Activated effector memory CD4-positive, alpha-beta T cell treated with anti-CD3 and anti-CD28 coated beads, Interleukin-2, amount 50 U/mL, for 16 hours (primary cell): ENCODE measurements at places on chromosomes 6 and 20.

GRCh38 chr6:1422290-1422689, 32.9 kb downstream of the FOXF2 start:
- DNase-seq: no peak

DNA sequence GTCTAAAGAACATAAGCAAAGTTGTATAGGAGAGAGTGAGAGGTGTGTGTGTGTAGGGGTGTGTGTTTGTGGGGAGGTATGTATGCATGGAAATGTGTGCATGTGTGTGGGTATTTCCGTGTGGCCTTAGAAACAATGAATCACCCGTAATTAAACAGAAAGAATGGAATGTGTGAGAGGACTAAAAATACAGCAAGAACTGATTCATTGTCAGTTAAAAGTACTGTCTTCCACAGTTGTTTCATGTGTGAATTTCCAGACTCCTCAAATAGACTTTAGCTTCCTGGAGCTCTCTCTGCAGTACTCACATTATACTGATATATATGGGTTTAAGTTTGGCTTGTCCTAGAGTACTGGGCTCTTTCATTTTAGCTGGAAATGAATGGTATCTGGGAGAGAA, 145.7 kb downstream of the RIMS1 start:
- DNase-seq: no peak

DNA sequence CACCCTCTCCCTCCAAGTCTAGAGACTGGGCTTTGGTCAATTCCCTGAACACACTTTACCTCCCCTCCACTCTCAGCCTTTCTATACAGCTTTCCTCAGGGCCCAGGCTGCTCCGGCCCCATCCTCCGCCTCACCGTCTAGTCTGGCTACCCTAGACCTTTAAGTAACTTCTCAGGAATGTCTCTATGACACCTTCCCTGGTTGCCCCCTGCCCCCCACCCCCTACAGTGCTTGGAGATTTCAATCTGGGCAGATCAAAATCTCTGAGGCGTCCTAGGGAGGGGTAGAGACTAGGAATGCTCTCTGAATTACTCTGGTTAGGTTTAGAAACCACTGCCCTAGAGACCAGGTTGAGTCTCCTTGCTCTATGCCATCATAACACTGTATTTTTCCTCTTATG, 6.1 kb downstream of the UBE2J1 start:
- no peak for DNase-seq

DNA sequence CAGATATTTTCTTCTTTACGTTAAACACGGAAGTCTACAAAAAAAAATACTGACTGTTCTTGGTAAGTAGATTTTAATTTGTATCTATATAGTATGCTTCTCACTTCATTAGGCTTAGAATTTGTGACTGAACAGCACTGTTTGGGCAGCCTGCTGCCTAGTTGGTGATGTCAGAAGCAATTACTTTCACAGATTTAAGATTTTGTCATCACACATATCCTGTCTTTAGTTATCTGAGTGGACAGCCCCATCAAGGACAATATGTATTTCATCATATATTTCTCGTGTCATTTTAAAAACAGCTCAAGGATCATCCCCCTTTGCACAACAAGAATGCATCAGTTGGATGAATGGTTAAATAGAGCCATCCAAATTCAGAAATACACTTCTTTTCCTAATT, 338.4 kb upstream of the CITED2 start:
- DNase-seq: no peak

- DNase-seq: no peak
Measured at GRCh38 chr20:38260378-38261053, at the start of gene KIAA1755. Gene KIAA1755, minus strand, starts transcription at chr20:38260735. Its CDS starts 235 bp downstream, at chr20:38260500.

- no peak for DNase-seq
Measured at GRCh38 chr20:1255675-1256074, 10.4 kb upstream of the SNPH start.

DNA sequence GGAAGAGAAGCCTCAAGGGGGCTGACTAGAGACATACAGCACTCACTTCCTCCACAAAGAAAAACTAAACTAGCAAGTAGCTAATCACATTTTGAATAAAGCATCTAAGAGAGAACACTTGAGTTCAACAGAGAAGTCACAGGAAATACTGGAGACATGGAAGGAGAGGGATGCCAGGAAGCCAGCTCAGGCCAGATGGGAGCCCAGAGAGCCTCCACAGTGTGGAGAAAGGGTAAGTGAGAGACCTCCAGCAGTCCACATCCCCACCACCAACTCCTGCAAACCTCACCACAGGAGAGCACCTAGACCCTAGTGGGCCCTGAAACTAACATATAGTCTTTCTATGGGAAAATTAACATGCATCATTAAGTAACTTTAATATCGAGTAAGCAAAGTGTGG, 79.2 kb downstream of the EPM2A start:
- no peak for DNase-seq

DNA sequence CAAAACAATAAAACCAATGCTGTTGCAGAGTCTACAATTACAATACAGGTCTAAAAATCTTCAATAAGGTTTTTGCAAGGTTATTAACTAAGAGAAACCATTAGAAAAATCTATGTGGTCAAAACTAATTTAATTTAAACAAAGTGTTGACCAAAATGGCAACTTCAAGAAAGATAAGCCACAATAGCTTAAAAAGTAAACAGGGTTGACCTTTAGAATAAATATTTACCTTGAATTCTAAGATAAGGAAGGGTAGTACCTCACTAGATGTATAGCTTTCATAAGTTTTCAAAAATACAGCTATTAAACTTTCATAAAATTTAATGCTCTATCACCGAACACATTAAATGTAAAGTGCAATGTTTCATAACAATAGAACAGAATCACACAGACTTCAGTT, 11.4 kb downstream of the RTN4IP1 start:
- DNase-seq: no peak

DNA sequence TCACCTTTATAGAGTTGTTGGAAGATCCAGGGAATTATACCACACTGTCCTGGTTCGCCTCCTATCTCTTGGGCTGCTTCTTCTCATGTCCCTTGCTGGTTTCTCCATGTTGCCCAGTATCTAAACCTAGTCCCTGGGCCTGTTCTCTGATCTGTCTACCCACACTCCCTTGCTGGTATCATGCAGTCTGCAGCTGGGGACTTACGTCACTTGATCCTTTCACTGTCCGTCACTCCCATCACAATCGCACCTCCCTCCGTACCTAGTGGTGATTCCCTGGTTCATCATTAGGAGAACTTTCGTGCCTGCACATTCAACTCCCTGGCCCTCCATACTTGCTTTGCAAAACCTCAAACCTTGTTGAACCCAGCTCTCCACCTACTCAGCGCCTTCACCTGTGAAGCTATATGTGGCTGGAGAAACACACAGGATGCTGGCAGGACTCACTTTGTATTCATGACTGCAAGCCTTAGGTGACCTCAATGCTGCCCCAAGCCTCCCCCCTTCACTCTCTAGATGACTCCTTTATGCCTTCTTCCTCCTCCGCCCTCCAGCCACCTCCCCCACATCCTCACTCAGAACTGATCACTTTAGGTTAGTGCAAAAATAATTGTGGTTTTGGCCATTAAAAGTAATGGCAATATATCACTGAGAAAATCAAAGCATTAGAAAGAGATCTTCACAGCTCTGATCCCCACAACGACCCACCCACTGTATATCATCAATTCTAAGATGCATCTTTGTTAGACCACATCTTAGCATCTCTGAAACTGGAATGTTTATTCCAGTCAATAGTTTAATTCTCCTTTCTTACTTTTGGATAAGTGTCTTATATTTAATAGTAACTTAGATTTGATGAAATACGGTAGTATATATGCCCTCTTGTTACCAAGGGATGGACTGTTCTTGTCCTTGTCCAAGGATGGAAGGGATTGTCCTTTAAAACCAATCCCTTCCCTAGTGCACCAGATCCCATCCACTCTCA, 26.4 kb downstream of the GDAP1L1 start:
- no peak for DNase-seq

DNA sequence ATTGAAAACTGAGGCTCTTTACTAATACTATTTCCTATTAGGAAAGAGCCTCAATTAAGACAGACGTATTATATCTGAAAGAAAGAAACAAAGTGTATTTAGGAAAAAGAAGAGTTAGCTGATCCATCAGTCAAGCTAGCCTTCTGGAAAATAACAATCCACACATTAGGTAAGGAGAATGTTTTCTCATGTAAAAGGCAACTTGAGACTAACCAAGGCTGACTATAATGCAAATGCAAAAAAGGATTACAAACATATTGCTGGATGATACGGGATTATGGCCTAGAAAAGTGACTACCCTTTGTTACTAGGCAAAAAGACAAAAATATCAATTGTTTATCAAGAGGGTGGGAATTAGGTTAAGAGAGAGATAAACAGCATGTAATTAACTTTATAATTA, 176.9 kb downstream of the RFPL4B start:
- DNase-seq: no peak

DNA sequence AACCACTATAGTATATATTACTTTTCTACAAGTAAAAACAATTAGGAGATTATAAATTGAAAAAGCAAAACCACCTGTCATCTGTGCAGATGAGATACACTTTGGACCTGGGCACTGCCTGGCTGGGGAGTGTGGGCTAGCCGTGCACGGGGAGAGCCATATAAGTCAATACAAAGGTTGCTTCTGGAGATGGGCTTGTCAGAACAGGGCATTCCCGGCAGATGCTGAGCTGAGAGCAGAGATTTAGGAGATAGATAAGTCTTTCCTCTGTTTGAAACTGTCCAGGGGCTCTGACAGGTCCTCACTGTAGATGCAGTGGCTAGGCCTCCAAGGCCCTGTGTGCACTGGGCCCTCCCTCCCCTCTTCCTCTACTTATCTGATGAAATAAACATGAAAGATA, 34.5 kb downstream of the CD164 start:
- no peak for DNase-seq

DNA sequence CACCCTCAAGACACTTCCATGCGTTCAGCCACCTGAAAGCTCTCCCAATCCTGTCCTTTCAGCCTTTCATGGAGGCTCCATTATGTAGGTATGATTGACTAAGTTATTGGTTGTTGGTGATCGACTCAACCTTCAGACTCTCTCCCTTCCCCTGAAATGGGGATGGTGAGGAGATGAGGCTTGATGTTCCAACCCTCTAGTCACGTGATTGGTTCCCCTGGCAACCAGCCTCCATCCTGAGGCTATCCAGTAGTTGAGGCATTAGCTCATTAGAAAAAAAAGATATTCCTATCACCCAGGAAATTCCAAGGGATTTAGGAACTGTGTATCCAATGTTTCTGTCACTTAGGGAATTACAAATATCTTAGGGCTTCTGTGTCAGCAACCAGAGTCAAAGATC, 426.6 kb downstream of the PKHD1 start:
- no peak for DNase-seq

GRCh38 chr6:45813943-45814342, 201.7 kb downstream of the CLIC5 start:
- no peak for DNase-seq

- DNase-seq: no peak
Measured at GRCh38 chr20:57078116-57078515, 188.3 kb downstream of the BMP7 start.

GRCh38 chr6:108951351-108951953, 103.2 kb downstream of the ARMC2 start:
- no peak for DNase-seq

GRCh38 chr20:44186201-44186600, 787 bp downstream of the JPH2 start:
- DNase-seq: no peak

DNA sequence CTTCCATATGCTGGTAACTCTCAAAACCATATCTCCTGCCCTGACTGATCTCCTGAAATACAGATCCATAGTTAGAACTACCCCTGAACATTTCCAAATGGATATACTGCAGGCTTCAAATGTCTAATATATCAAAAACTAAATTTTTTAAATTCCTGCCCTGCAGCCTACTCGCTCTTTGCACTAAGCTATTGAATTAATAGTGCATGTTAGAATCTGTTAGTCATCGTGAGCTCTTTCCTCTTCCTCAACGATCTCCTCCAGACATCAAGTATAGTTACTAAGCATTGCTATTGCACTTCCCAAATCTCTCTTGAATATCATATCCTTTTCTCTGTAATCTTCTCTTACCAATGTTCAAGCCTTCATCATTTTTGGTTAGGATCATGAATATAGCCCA, 26.0 kb upstream of the RSPO3 start:
- no peak for DNase-seq

DNA sequence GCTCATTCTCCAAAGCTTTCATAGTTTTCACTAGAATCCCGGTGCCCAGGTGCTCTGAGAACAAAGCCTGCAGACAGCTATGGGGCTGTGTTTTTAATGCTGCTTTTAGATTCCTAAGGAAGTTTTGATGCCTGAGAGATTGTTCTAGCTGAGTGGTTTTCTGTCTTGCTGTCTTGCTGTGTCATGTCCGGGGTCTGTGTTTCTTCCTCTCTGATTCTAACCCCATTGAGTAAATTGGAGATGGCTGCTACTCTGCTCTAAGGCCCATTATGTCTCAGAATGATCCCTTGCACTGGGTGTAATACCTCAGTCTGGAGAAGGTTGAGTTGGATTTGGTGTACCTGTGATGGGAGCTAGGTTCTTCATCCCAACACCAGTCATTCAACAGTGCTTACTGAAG, 63.4 kb downstream of the ARID1B start:
- no peak for DNase-seq

- DNase-seq: no peak
Measured at GRCh38 chr20:60139663-60140446, 181.6 kb downstream of the CDH26 start.

- no peak for DNase-seq
Measured at GRCh38 chr6:130670142-130670541, 157.1 kb upstream of the SMLR1 start.

GRCh38 chr6:118940770-118941169, 5.8 kb upstream of the MCM9 start:
- no peak for DNase-seq

DNA sequence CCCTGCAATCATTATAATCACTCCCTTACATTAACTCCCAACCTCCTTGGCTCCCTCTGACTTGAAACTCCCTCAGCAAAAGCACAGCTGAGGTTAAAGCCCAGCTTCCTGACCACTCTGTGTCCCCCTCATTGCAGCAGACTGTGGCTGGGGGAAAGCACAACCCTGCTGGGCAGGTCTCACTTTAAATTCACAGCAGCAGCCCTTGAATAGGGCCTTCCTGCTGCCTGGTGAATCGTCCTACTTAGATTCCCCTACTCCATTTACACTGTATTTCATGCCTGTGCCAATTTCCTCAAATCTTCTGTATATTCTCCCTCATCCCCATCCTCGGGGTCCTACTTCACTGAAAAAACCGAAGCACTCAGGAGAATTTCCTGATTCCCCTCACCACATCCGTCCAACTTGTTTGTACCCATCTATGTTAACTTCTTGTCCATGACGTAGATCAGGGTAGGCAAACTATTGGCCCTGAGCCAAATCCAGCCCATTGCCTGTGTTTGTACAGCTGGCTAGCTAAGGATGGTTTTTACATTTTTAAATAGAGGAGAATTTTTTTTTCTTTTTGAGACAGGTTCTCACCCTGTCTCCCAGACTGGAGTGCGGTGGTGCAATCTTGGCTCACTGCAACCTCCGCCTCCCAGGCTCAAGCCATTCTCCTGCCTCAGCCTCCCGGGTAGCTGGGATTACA, 31.5 kb upstream of the GCM1 start:
- no peak for DNase-seq

DNA sequence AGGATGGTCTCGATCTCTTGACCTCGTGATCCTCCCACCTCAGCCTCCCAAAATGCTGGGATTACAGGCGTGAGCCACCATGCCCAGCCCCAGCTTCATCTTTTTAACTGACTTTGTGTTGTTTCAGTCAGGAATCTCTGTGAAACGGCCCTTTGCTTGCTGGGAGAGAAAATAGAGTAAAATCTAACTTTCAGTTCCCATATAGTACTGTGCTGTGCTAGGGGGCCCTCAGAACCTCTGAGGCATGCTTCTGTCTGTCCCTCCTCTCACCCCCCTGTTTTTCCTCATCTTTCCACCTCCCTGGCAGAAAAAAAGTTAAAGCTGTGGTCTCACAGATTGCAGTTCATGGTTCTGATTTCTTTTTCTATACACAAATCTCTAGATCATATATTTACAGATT, 48.4 kb downstream of the LRP11 start:
- no peak for DNase-seq
